ENCODE measurements at places on chromosomes 4 and X.

- DNase-seq: no peak
Observed at GRCh38 chr4:77181720-77182119, 24.7 kb downstream of the CCNG2 start.

GRCh38 chr4:52157641-52158316 is 106.7 kb downstream of the SPATA18 start:
- DNase-seq: peak; percentile 15

DNA sequence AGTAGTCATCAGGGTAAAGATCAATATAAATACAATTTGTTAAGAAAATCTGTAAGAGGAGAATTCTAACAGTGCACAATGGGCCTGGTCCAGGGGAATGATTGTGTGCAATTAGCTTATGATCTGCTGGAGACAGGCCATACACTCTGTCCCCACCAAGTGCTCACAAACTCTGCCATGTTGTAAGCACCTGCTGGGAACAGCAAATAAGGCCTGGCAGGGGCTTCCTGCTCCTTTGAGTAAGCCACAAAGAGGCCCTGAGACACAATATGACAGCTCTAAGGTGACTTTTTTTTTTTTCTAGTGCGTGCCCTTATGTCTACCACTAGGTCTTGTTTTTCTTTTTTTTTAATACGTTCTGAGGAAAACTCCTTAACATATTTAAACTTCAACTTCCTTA is 866.3 kb upstream of the PCDH7 start:
- no peak for DNase-seq

GRCh38 chrX:115491766-115492165 is 69.2 kb upstream of the PLS3 start:
- no peak for DNase-seq

DNA sequence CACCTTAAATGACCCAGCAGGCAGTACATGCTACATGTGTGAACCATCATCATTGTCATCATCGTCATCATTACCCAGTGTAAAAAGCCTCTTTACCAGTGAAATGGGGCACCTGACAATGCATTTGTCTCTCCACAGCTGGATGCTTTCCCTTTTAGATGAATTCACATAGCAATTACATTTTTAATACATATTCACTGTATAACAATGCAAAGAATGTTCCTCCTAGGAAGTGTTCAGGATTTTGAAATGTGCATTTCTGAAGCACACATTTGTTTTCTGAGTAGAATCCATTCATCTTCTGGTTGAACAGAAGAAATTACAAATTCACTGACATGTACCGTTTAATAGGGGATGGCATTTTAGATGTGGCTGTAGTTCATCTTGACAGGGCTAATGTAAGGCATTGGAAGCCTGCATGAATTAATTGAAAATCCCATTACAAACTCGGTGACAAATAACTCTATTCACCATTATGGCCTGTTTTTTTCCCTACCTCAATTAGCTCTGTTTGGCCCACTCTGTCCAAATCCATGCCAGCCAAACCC is 111.1 kb downstream of the SH3RF1 start:
- DNase-seq: no peak
